ENCODE measurements at places on chromosomes 13 and 19.

- no peak for DNase-seq
Observed at GRCh38 chr19:7772752-7773291, 9.8 kb downstream of the CLEC4M start.

GRCh38 chr19:23946569-23946968, 31.9 kb downstream of the ZNF726 start:
- DNase-seq: no peak

DNA sequence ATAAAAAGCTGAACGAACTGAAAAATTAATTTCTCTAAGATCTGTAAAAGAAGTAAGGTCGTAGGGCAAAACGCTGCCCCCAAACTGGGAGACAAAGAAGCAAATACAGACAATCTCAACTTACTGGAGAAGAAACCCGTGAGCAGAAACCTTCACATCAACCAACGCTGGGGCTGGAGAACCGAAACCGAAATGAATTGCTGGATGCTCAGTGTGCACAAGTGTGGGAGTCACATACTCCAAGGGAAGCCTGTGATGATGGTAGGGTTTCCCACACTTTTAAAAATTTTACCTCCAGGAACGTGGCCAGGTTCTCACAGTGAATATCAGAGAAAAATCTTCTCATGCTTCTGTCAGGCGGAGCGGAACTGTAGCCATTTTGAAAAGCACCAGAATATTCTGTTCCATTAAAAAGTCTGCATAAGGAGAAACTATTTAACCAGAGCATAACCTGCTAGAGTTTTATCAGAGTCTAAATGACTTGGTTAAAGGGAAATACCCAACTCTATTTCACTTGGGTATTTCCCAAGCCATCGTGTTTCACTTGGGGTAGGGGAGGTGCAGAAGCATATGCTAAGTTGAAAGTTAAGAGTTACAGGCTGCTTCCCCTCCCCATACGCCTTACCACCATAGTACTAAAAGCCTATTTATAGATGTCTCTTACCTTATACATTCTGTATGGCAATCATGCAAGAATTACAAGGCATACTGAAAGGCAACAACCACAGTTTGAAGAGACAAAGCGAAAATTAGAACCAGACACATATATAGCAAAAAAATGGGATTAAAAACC, 110.5 kb upstream of the SLITRK1 start:
- no peak for DNase-seq

GRCh38 chr19:54188215-54188871, 1.0 kb downstream of the MBOAT7 start:
- DNase-seq: no peak

DNA sequence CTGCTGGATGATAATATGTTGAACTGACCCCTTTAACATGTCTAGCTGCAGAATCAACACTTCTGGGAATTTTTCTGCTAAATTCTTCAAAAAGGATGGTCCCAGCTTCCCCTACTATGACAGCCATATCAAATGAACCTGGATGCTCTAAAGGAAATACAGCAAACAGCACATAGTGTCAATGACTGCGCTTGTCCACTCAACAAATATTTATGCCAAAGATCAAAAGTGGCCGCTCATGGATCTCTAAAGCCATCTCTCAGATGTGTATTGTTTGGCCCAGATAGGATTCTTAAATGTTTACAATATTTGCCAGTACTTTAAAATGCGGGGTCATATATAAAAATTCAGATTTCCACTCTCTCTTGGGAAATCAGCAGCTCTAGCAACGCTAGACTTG, 3.3 kb downstream of the TBC1D4 start:
- no peak for DNase-seq

DNA sequence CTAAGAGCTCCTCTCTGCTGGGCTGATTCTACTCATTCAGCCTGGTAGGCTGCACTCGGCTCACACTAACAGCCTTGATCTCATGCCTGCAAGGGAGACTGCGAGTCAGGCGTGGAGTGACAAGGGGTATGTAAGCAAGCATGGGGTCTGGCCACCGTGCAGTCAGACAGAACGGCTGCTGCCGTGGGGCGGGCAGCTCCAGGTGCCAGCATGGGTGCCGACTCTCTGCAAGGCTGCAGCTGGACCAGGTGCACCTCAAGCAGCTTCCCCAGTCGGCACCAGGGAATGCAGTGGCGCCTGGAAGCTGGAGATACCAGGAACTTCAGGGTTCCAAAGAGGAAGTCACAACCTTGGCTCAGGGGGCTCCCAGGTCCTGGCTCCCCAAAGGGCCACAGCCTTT, 892.3 kb downstream of the OLFM4 start:
- no peak for DNase-seq

GRCh38 chr19:50159078-50159477, 4.0 kb downstream of the IZUMO2 start:
- no peak for DNase-seq

DNA sequence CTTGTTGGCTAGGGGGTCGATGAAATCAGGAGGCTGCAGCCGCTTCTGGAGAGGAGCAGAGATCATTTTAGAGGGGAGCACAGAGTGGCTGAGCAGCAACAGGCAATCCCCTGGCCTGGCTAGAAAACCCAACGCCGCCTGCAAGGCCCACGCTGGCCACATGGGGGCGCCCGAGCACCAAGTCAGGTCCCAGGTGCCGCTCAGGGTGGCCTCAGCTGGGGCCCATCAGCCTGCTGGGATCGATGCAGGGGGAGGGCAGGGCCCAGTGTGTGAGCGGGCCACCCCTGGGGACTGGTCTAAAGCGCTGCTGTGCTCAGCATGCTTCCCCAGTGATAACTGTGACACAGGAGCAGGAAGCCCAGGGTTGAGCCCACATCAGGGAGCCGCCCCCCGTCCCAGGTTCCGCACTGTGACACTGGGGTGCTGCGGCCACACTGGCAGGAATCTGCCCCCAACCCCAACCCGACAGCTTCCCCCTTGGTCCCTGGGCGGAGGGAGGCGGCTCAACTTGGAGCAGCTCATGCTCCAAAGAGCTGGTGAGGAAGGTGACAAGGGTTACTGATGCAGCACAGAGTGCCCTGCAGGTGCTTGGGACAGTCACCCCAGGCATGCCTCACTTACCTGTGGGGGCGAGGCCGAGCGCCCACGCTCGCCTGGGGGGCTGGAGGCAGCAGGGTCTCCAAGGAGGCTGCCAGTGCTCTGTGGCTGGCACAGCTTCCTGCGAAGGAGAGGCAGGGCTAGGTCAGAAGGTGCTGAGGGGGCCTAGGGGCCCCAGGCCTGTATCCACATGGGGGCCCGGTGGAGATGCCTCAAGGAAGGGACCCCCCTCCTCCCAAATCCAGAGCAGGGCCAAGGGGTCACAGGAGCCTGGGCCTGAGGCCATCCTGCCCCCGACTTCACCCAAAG, 13.3 kb upstream of the ISYNA1 start:
- no peak for DNase-seq

- no peak for DNase-seq
Observed at GRCh38 chr13:110149036-110149435, 157.9 kb downstream of the COL4A1 start.

- DNase-seq: peak; percentile 10
Observed at GRCh38 chr19:7294558-7295212, 471 bp upstream of the INSR start.

- DNase-seq: no peak
Observed at GRCh38 chr13:51814825-51815650, 11.1 kb upstream of the DHRS12 start.

- DNase-seq: no peak
Observed at GRCh38 chr19:18086590-18087138, at the start of gene IL12RB1. TSS of gene IL12RB1 (minus strand) at chr19:18086934. CDS start at chr19:18086823, 111 bp downstream.

GRCh38 chr13:73075546-73075945, 16.7 kb downstream of the KLF5 start:
- no peak for DNase-seq

- no peak for DNase-seq
Observed at GRCh38 chr13:23868521-23868920, 20.7 kb downstream of the MIPEP start.

DNA sequence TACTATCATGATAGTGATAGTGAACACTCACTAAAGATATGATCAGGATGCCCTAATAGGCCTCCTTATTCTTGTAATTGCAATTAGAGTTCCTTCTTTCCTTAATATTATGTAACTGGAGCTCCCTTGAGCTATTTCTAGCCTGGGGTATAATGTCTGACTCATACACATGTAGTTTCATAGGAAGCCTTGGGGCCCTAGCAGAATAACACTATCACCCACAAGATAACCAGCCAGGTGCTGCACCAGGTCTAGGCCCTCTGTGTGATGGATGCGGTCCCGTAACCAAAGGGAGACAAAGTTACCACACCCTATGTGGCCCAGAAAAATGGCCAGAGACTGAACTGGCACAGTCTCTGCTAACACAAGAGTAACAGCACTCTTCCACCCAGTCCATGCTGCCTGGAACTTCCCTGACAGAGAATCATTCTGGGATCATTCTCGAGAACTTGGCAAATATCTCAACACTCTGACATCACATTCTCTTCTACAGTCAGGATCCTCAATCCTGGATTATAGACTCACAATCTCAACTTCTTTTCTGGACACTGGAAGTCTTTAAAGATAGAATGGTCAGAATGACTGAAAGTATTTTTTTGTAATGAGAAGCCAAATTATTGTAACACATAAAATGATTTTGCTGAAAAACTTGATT, 32.6 kb upstream of the IGFL4 start:
- DNase-seq: no peak

DNA sequence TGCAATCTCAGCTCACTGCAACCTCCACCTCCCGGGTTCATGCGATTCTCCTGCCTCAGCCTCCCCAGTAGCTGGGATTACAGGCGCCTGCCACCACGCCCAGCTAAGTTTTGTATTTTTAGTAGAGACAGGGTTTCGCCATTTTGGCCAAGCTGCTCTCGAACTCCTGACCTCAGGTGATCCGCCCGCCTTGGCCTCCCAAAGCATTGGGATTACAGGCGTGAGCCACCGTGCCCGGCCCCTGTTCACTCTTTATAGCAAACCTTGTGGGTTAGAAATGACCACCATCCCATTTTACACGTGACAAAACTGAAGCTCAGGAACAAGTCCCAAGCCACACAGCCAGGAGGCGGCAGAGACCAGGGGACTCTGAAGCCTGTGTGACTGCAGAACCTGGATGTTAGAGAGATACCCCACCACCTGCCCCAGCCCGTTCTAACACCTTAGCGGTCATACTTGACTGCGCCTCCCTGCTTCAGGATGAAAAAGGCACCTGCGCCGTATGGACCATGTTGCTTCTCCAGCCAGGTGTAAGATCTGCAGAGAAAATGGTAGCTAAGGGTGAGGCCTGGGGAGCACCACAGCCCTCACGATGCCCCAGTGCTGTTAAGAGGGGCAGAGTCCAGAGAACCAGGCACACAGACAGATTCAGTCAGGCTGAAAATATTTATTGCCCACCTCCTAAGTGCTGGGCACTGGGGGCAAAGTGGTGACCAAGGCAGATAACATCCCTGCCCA, 3.6 kb downstream of the DMAC2 start:
- no peak for DNase-seq

GRCh38 chr13:20161275-20161950, 561 bp upstream of the GJA3 start:
- DNase-seq: no peak

DNA sequence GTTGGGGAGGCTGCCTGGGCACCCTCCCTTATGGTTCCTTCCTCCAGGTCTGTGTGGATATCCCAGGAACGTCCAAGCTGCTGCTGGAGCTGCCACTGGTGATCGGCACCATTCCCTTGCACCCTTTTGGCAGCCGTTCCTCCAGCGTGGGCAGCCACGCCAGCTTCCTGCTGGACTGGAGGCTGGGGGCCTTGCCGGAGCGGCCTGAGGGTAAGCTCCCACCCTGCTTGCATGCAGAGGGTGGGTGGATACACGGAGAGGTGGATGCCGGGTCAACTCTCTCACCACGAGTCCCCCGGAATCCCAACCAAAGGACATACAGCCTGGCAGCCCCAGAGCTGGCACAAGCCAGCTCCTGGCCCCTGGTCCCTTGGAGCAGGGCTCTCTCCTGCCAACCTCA, 2.2 kb downstream of the ARRDC2 start:
- no peak for DNase-seq

DNA sequence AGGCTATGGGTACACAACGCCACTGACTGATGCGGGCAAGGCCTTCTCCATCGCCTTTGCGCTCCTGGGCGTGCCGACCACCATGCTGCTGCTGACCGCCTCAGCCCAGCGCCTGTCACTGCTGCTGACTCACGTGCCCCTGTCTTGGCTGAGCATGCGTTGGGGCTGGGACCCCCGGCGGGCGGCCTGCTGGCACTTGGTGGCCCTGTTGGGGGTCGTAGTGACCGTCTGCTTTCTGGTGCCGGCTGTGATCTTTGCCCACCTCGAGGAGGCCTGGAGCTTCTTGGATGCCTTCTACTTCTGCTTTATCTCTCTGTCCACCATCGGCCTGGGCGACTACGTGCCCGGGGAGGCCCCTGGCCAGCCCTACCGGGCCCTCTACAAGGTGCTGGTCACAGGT, 6.9 kb downstream of the KCNK6 start:
- no peak for DNase-seq

DNA sequence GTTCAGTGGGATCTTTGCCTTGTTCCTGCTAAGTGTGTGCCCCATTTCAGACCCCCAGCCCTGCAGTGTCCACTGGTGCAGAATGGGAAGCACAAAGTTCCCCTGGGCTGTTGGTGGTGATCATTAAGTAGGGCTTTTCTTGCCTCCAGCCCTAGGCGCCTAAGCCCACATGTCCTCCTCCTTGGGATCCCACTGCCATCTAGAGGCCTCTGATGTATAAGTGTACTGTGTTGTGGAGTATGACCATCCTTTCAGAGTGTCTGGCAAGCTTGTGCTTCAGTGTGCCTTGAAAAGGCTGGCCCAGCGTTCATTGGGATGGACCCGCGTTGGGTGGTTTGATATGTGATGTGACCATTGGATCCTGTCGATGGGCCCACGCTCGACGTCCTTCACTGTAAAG, 71.2 kb downstream of the WASF3 start:
- no peak for DNase-seq

- no peak for DNase-seq
Observed at GRCh38 chr13:24746618-24747247, 17.2 kb upstream of the RNF17 start.

GRCh38 chr13:20847296-20847695, 55.2 kb downstream of the XPO4 start:
- DNase-seq: no peak

DNA sequence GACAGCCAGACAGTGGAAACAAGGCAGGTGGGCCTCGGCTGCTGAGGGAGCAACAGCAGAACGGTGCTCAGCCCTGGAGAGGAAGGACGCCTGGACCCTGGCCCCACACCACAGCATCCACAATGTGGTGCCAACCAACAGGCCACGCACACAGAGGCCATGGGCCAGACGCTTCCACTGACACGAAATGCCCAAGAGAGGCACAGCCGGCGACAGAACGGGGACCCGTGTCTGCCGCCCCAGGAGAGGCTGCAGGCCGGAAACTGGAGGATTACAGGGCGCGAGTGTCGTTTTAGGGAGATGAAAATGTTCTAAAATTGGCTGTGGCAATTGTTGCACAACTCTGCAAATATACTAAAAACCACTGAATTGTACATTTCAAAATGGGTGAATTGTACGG, 69.7 kb downstream of the RASA3 start:
- no peak for DNase-seq

DNA sequence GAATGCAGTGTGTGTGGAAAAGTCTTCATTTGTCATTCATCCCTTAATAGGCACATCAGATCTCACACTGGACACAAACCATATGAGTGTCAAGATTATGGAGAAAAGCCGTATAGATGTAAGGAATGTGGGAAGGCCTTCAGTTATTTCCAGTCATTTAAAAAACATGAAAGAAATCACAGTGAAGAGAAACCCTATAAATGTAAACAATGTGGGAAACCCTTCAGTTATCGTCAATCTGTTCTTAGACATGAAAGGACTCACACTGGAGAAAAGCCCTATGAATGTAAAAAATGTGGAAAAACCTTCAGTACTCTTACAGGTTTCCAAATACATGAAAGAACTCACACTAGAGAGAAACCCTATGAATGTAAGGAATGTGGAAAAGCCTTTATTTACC, 45.3 kb downstream of the ZNF136 start:
- DNase-seq: no peak

- DNase-seq: no peak
Observed at GRCh38 chr19:15118248-15118647, 11.0 kb downstream of the SYDE1 start.
